ENCODE measurements at places on chromosomes 2 and 18.

- no peak for DNase-seq
Measured at GRCh38 chr18:79902640-79903039, 48.8 kb downstream of the SLC66A2 start.

DNA sequence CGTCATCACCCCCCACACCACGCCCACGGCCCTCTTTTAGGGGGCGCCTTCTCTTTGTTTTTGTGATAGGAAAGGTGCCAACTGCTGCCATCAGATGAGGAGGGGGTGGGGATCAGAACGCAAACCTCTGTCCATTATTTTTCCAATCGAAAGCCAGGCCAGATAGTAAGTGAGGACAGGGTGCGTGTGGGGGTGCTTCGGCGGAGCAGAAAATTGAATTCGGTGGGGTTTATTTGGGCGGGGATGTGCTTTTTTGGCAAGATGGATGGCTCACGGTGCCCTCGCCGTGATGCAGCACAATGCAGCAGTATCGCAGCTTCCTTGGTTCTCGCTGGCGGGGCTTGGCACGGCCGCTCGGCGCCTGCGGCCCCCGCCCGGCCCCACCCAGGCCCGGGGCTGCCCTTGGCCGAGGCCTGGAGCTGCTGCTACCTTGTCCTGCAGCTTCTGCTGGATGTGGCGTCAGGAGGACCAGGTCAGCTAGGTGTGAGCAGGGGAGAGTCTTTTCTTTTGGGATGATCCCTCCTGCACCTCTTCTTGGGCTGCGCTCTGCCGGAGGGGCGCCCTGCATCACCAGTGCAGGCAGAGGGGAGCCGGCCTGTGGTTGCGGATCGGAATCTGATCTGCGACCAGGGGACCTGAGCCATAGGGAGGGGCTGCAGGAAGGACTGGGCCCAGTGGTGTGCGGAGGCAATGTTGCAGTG is 1.3 kb downstream of the SPTBN1 start:
- peak; percentile 20 for DNase-seq

- no peak for DNase-seq
Measured at GRCh38 chr2:3595404-3595803, 492 bp downstream of the COLEC11 start.

- DNase-seq, result no peak
Measured at GRCh38 chr2:132497591-132497990, 81.0 kb downstream of the GPR39 start.

DNA sequence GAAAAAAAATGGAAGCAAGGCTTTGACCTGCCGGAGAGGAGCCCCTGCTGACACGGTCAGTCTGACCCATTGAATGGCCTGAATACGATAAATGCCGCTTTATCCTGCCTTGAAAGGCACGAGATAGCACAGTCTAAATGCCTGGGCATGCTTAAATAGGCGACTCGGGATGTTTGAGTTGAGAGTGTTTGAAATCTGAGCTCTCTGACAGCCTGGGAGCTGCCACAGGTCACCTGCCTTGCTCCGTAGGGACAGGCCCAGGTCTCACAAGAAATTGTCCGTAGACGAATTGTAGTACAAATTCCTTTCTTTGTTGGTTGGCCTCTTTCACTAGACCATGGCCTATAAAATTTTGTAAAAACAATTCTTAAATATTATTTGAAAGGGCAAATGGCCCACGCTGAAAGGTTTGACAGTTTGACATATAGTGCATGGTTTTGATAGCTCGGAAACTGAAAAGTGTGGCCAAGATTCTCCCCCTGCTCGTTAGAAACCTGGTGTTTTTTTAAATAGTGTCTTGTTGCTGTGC is 72.8 kb downstream of the MEIS1 start:
- DNase-seq, result no peak

DNA sequence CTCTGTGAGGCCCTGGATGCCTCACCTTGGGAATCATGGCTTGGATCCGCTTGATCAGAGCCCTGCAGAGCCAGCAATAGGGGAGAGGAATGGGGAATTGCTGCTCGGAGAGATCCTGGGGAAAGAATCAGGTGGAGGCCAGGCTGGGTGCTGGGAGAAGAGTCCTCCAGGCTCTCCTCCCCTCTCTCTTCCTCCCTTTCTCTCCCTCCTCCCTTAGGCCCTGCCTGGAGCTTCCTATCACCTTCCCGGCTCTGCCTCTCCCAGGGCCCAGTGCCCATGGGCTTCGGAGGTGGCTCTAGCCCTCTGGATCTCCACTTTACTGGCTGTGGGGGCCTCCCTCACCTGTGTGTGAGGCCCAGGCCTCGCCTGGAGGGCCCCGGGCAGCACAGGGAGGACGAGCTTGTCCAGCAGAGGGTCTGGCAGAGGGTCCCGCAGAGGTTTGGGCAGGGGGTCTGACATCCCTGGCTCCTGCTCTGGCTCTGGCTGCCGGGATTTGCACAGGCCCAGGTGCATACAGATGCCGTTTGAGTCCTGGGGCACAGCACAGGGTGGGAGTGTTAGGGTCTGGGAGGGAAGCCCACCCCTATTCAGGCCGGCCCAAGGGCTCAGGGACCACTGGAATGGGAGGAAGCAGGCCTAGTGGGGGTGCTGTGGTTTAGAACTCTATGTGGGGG is 2.6 kb downstream of the SFTPB start:
- no peak for DNase-seq

DNA sequence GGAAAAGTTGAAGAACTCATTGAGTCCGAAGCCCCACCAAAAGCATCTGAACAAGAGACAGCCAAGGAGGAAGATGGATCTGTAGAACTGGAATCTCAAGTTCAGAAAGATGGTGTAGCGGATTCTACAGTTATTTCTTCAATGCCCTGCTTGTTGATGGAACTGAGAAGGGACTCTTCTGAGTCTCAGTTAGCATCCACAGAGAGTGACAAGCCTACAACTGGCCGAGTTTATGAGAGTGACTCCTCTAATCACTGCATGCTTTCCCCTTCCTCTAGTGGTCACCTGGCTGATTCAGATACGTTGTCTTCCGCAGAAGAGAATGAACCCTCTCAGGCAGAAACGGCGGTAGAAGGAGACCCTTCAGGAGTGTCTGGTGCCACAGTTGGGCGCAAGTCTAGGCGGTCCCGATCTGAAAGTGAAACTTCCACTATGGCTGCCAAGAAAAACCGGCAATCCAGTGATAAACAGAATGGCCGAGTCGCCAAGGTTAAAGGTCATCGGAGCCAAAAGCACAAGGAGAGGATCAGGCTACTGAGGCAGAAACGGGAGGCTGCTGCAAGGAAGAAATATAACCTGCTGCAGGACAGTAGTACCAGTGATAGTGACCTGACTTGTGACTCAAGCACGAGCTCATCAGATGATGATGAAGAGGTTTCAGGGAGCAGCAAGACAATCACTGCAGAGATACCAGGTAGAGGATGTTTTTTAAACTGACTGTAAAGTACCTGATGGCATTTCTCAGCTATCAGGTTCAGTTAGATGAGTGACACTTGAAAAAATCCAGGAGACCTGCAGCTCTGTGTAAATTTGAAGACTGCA is 111.9 kb downstream of the HAUS1 start:
- no peak for DNase-seq

GRCh38 chr2:157661776-157662175 is 33.1 kb upstream of the ACVR1C start:
- no peak for DNase-seq

DNA sequence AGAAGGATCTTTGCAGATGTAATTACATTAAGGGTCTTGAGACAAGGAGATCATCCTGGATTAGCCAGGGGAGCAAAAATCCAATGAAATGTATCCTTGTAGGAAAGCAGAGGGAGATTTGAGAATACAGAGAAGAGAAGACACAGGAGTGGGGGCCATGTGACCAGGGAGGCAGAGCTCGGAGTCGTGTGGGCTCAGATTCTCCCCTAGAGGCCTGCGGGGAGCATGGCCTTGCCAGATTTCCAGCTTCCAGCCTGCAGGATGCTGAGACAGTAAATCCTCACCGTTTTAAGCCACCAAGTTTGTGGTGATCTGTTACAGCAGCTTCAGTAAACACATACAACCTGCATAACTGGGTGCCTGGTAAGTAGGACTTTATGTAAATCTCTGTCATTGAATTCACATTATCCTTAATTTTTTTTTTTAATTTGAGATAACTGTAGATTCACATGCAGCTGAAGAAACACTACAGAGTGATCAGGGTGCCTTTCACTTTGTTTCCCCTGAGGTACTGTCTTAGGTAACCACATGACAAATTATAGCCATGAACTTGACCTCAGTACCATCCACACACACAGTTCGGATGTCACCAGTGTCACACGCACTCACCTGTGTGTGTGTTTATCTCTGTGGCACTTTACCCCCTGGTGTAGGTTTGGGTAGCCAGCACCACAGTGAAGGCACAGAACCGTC is 138.4 kb upstream of the HDAC4 start:
- no peak for DNase-seq

All from activated CD4-positive, alpha-beta T cell treated with anti-CD3 and anti-CD28 coated beads, Interleukin-2, amount 50 U/mL, for 48 hours (primary cell).